ENCODE measurements at places on chromosomes 4 and X. TPM values are rescaled to one million over a fixed set of nuclear protein-coding genes. Genes with fewer than 3 reads are reported as not detected.

- no peak for DNase-seq
Observed at GRCh38 chr4:158006990-158007389, 165.8 kb downstream of the GASK1B start.

The CORIN gene
- 19.3 TPM for polyA plus RNA-seq

DNA sequence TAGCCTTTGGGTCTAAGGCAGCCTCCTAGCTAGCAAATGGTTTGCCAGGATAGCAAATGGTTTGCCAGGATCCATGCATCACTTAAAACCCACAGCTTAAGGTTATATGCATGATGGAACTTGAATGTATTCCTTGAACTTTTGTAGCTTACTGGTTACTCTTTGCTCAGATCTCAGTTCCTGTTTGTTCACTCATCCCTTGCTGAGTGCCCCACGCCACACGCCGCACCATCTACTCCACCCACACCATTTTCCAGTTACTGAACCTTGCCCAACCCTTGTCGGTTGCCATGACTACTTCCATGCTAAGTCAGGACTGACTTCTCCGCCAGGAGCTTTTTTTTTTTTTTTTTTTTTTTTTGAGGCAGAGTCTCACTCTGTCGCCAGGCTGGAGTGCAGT lies 29.5 kb upstream of the XIAP start:
- no peak for DNase-seq

GRCh38 chr4:152255437-152255836 lies 280.5 kb downstream of the FBXW7 start:
- DNase-seq = no peak

GRCh38 chr4:29052266-29052665 lies 1667.9 kb upstream of the PCDH7 start:
- DNase-seq = no peak

The RHOH gene
- not detected for polyA plus RNA-seq

The CNGA1 gene
- polyA plus RNA-seq = 0.04 TPM

GRCh38 chr4:74793757-74794381 lies 454 bp downstream of the BTC start:
- no peak for DNase-seq

- DNase-seq = no peak
Observed at GRCh38 chr4:15235135-15235534, 192.7 kb upstream of the C1QTNF7 start.

The TET2 gene
- 6.9 TPM for polyA plus RNA-seq

DNA sequence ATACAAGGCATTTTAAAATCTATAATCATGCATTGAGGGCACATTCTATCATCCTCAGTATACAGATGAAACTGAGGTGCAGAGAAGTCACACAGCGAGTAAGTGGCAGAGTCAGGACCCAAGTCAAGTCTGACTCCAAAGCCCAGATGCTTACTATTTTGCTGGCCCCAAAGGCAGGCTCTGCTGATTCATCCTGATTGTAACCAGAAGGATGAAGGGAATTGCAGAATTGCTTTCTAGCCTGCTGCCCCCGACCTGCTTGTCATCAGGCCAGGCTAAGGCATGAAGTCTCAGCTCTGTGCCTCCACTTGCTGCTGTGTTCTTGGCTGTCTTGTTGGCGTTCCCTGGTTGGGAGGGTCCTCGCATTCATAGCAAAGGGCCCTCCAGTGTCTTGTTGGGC lies 62.7 kb downstream of the SLC9A6 start:
- no peak for DNase-seq

The MAGEE2 gene
- polyA plus RNA-seq = not detected

GRCh38 chrX:39757971-39758370 lies 339.8 kb downstream of the BCOR start:
- DNase-seq = no peak

The RRH gene
- 0.05 TPM for polyA plus RNA-seq

DNA sequence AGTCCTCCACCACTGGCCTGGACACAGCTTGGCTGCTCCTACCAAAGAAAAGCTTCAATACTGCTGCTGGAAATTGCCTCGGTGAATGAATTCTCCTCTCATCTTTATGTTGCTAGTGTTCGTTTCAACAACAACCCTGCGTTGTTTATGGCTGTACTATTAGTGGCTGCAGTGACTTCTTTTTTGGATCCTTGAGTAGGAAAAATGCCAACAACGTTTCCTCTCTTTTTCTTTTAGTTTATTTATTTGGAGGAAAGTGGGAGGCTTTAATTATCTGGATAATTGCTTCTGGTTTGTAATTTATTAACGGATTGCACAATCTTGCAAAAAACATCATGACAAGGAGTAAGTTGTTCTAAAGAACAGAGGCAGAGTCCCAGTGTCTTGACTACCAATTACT lies 464.1 kb upstream of the TRAM1L1 start:
- no peak for DNase-seq

DNA sequence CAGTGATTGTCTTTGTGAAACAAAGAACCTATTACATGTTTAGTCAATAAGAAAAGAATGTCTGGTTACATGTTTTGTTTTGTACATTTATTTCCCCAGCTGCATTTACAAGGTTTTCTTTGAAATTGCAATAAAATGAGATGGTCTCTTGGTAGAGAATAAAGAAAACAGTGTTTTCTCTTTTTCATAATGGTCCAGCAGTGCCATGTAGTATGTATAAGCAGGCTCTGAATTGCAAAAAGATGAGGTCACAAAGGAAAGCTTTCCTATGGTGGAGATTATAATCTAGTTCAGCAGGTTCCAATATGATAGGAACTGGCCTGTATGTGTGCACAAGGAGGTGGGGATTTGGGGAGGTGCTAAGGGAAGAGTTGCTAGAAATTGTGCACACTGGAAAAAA lies 1417.3 kb downstream of the STIM2 start:
- no peak for DNase-seq

The IL1RAPL2 gene
- not detected for polyA plus RNA-seq

DNA sequence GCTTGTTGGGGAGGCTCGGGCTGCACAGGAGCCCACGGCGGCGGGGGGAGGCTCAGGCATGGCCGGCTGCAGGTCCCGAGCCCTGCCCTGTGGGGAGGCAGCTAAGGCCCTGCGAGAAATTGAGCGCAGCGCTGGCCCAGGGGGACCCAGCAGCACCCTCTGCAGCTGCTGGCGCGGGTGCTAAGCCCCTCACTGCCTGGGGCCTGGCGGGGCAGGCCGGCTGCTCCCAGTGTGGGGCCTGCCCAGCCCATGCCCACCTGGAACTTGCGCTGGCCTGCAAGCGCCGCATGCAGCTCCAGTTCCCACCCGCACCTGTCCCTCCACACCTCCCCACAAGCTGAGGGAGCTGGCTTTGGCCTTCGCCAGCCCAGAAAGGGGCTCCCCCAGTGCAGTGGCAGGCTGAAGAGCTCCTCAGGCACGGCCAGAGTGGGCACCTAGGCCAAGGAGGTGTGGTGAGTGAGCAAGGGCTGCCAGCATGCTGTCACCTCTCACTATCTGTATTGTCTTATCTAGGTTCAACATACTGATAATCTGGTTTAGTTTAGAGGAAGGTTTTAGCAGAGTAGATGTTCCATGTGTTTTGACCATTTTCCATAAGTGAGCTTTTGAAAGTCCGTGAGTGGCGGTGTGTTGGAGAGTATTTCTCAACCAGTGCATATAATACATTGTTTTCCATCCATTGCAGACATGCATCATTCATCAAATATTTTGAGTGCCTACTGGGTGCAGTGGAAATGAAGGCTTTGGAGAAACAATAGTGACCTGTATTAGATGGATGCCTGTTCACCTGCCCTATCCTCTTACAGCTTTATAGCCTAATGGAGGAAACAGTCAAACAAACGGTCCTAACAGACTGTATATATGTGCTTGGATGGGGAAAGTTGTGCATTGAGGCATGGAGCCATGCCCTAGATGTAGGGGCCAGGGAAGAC lies 13.1 kb downstream of the PI4K2B start:
- DNase-seq = no peak

- no peak for DNase-seq
Observed at GRCh38 chr4:158649111-158649680, 22.5 kb downstream of the C4orf46 start.

GRCh38 chrX:42695800-42696358 lies 82.1 kb downstream of the PPP1R2C start:
- DNase-seq = no peak

The MAGED1 gene
- 428 TPM for polyA plus RNA-seq

The HMX1 gene
- polyA plus RNA-seq = not detected

- DNase-seq = peak; percentile 29
Observed at GRCh38 chrX:3461397-3462165, 115.1 kb upstream of the MXRA5 start.

DNA sequence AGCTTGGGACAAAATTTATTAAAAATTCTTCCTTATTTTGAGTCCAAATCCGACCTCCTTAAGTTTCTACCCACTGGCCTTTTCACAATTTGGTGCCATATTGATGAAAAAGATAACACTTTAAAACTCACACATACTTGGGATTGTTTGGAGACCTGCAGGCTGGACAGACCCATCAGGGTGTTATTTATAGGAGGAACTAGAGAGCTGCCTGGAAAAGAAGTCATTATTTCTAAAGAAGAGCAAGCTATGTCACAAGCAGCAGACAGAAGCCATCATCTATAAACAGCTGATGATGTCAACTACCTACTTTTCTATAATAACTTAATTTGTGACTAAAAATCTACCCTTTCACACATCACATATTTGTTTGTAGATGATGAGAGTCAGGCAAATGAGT lies 56.2 kb downstream of the COX18 start:
- DNase-seq = no peak

DNA sequence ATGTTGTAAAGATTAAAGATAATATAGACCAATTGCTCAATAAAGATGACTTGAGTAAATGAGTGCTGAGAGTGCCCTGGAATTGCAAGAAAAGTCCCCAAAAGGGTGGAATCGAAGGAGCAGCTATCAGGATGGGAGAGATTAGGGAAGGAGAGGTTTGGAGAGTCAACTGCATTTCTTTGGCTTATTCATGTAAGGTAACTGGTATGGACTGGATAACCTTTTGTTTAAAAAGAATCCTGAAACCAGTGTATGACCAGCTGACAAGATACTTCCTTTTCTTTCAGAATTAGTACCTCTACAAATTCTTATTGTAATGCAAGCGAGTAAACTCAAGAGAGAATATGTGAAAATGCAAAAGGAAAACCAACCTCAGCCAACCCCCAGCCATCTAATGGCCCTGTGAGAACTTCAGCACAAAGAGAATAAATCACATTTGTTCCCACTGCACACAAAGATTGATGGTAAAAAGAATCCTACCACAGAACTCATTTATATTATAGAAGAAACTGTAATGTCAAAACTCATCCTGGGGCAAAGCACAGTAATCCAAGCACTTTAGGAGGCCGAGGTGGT lies 24.5 kb upstream of the SPP1 start:
- DNase-seq = no peak

GRCh38 chrX:71917621-71918343 lies 7.1 kb downstream of the NHSL2 start:
- no peak for DNase-seq

The GAGE2A gene
- polyA plus RNA-seq = not detected

The TEX13C gene
- not detected for polyA plus RNA-seq

The ARAP2 gene
- not detected for polyA plus RNA-seq

- DNase-seq = no peak
Observed at GRCh38 chrX:136542281-136542680, 10.3 kb downstream of the VGLL1 start.

DNA sequence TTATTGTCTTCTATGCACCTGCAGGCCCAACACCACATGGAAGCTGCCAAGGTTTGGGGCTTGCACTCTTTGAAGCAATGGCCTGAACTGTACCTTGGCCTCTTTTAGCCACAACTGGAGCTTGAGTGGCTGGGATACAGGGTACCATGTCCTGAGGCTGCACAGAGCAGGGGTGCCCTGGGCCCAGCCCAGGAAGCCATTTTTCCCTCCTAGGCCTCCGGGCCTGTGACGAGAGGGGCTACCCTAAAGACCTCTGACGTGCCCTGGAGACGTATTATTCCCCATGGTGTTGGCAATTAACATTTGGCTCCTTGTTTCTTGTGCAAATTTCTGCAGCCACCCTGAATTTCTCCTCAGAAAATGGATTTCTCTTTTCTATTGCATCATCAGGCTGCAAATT lies 519.9 kb upstream of the MAGEB18 start:
- DNase-seq = no peak

DNA sequence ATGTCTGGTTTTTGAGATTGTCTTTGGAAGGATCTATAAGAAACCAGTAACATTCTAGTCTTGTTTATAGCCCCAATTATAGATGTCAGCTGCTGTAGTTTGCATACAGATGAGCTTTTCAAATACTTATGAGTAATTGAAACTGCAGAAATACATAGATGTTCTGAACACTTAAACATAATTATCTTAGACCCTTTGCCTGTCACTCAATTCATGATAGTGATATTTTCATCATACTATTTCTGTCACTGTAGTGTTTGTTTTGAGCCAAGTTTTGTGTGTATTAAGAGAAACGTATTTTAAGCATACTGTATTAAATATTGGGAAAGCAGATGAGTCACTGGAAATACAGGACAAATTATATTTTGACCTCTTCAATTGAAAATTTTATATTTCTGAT lies 69.8 kb upstream of the SMARCA5 start:
- DNase-seq = no peak

GRCh38 chrX:24862343-24862742 lies 153.4 kb downstream of the ARX start:
- DNase-seq = no peak

The SPANXA2 gene
- polyA plus RNA-seq = not detected

GRCh38 chr4:152946446-152946845 lies 10.3 kb downstream of the FHDC1 start:
- DNase-seq = no peak

DNA sequence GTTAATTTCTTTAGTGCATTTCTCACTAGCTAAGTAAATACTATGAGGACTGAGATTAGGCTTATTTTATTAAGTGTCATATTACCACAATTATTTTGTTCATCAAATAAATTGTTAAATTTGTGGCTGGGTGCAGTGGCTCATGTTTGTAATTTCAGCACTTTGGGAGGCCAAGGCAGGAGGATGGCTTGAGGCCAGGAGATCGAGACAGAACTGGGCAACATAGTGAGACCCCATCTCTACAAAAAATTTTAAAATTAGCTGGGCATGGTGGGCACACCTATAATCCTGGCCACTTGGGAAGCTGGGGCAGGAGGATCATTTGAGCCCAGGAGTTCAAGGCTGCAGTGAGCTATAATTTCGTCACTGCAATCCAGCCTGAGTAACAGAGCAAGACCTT lies 6.8 kb downstream of the SEC24D start:
- DNase-seq = no peak

The FABP2 gene
- polyA plus RNA-seq = not detected

- peak; percentile 84 for DNase-seq
Observed at GRCh38 chrX:15751155-15751819, 13.2 kb downstream of the CA5B start.
